ENCODE measurements at places on chromosomes 12 and 14.

DNA sequence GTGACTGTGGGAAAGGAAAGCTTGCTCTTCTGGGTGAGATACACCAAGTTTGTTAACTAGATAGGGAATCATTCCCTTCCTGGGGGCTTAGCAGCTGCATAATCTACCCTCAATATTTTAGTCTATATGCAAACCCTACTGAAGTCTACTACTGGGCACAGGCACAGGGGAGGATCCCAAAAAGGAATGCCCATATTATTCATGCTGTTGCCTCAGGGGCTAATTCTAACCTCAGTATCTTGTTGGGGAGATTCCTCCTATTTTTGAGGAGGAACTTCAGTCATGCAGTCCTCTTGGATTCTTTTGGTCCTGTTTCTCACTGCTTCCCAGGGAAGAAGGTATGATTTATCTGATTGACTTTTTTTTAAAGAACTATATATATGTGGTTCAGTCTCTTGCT lies 58.9 kb upstream of the ANKS1B start:
- DNase-seq, result no peak

- DNase-seq, result peak; percentile 43
Observed at GRCh38 chr12:119613319-119613936, 19.9 kb downstream of the TMEM233 start.

DNA sequence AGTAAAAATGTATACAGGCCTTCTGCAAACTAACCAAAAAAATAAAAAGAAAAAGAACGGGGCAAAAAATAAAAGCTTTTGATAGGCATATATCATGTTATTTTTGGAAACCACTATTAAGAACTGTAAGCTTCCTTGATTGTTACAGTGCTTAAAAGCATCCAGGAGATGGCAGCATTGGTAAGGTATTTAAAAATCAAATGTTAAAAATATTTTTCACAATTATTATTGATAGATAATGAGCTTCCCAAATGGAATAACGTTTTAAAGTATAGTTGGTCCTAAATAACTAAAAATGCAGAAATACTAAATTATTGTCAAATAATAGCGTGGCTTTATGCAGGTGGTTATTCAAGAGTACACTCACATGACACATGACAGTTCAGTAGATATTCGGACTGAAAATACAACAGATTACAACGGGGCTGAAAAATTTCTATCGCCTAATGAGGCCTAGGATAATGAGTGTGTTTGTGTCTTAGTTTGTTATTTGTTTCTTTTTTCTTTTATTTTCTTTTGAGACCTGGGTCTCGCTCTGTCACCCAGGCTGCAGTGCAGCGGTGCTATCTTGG lies 127.2 kb upstream of the ATF7IP start:
- DNase-seq, result peak; percentile 69

DNA sequence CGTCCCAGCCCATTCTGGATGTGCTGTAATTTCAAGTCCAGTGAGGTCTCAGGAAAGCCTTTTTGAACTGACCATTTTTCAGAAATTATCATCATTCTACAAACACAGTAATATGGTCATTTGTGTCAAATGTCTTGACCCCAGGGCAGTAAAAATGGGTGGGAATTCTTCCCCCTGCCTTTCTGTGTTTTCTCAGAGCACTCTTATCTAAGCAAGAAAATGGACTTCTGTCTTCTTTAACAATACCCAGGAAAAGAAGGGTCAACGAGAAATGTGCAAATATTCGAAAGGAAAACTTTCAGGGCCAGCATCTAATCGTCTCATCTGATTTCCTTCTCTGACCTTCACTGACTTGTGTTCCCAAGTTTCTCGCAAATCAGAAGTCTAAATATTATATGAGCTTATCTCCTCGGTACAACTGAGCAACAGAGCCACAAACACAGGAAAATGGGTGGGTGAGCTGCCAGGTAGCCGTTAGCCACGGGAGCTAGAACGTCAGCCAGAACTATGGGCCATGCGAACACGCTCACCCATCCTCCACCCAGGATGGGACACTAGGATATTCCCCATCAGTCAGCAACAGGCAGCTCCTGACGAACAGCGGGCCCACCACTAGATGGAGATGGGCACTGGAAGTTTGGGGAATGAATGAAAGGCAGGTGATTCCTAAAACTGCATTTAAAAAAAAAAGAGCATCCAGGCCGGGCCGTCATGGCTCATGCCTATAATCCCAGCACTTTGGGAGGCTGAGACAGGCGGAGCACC lies 57.1 kb downstream of the VWF start:
- DNase-seq, result peak; percentile 73

DNA sequence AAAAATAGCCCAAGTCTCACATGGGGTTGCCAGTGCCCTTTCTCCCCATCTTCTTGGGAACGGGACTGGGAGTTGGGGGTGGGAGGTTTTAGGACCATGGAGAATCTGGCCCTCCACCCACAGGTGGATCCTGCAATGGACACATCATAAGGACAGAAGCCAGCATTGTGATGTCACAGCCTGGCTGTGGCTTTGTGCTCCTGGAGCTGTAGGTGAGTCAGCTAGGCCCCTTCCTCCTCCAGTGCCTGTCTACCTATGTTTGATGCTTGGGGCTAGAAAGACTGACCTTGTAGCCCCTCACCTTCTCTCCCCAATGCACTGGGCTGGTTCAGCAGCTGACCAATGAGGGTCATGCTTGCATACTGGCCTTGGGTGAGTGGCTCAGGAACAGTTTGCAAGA lies at the start of gene CCDC197:
Gene CCDC197, plus strand, starts transcription at position 220 of the 400 bp plus-strand sequence. CDS start 831 bp downstream, outside the sequence.
- DNase-seq, result no peak

GRCh38 chr14:50766338-50766886 lies 64.5 kb downstream of the NIN start:
- no peak for DNase-seq

DNA sequence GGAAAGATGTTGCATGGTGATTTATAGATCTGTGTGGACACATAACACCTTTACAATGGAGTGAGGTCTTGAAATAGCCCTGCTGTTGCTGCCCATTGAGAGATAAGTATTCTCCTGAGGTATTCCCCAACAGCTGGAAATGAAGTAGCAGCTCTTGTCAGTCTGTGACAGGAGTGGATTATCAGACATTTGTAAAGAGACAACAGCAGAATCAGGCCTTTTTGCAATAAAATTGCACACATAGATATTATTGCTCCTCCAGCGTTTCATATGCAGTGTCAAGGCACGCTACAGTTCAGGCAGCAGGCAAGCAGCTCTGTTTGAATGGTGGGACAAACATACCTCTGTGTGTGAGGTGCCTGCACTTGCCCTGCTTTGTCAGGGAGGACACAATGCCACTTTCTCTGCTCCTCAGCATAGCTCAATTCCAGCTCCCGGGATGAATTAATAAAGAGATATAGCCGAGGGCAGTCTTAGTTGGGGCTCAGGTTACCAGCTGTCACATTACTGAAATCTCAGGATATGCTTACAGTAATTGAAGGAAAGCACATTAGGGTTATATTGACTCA lies 49.4 kb downstream of the BICD1 start:
- no peak for DNase-seq

DNA sequence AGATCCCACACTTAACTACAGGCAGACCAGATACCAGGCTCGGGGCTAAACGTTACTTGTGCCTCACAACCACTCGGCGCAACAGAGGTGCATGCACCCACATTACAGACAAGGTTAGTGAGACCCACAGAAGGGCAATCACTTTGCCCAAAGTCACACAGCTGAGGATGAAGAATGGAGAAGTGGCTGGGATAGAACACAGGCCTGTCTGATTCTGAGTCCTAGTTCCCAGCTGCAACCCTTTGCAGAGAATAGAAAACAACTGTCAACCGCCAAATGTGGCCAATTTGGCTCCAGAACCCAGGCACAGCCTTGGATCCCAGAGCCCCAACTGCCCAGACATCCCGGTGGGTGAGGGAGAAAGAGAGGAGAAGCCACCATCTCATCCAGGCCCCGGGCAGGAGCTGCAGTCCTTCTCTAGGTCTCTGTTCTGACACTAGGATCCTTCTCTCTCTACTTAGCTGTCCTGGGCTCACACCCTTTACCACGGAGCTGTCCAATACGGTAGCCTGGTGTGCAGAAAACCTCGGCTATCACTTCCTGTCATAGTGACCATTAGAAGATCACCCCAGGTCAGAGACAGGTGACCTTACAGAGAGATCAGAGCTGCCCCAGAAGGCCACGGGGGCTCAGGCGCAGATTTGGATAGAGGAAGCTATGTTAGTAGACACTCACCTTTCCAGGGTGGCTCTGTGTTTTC lies 59.1 kb downstream of the FAM222A start:
- DNase-seq, result no peak

DNA sequence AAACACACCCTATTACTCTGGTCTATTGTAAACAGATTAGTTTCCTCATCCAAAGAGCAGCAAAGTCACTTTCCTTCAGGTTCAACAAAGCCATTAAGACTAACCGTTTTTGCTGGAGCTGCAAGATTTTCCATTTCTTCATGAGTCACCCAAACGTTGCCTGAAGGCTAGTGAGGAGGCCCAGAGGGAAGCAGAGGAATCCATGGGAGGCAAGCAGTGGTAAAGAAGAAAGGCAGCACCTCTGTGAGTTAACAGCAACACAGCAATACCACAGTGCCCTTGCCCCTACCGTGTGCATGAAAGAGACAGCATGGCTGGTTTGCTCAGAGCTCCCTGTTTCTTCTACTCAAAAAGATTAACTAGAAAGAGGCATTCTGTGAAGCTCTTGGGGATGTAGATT lies 206.3 kb downstream of the ACSS3 start:
- DNase-seq, result no peak

GRCh38 chr14:102178806-102179205 lies 39.1 kb downstream of the WDR20 start:
- no peak for DNase-seq

DNA sequence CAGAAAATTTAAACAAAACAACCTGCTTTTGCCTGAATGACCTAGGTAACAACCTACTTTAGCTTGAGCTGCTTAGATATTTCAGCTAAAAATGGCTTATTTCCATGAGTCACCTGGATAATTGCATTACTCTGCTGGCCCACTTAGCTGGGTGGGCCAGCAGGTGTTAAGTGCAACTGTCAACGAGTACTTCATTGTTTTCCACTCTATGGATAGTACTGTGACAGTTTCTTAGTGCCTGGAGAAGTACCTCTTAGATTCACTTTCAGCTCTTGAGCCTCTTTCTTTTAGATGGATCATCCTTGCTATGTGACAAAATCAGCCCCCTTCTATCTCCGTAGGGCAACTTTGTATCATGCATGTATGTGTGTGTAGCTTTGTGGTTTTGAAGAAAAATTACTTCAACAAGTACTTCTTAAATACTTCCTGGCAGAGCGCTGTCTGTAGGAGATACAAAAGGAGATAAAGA lies 368.2 kb upstream of the ATP2B1 start:
- no peak for DNase-seq

- DNase-seq, result no peak
Observed at GRCh38 chr14:28461389-28461788, 305.2 kb upstream of the FOXG1 start.

DNA sequence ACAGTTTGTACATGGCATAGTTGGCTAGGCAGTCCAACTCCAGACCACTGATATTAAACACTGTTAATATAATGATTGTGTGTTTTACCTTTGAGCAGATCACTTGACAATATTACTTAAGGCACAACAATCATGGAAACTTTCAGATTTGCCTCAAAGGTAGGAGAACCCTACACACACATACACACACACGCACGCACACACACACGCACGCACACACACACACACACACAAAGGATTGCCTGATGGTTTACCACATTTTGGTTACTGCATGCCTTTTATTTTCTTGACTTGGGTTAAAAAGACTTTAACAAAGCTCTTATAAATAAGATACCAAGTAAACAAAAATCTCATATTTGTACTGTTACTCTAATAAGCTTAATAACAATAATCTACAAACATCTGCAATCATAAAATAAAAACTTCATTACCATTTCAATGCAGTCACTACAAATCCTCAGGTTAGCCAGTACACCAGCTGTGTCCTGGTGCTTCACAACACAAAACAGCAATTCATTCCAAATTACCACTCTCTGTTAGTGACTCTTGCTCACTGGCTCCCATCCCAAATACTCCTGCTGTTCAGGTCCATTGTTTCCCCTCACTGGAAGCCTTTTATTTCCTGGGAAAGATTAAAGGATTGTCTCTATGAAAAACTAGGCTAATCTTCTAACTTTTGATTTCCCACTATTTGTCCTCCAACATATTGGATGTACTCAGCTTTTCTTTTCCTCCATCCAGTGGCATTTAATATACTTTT lies 175.2 kb upstream of the ATP2B1 start:
- DNase-seq, result peak; percentile 33

GRCh38 chr12:124869059-124869665 lies 5.5 kb upstream of the SCARB1 start:
- no peak for DNase-seq

- DNase-seq, result no peak
Observed at GRCh38 chr14:80946187-80946586, 4.6 kb upstream of the CEP128 start.

DNA sequence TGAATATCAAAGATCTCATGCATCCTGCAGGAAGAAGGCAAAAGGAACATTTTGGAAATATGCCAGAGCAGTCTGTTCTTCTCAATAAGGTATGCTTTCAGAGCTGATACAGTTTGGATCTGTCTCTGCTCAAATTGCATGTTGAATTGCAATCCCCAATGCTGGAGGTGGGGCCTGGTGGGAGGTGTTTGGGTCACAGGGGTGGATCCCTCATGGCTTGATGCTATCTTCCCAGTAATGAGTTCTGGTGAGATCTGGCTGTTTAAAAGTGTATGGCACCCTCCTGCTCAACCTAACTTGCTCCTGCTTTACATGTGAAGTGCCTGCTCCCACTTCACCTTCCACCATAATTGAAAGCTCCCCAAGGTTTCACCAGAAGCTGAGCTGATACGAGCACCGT lies 76.6 kb downstream of the RIN3 start:
- peak; percentile 19 for DNase-seq

GRCh38 chr12:58034712-58035111 lies 93.3 kb downstream of the ATP23 start:
- DNase-seq, result no peak

DNA sequence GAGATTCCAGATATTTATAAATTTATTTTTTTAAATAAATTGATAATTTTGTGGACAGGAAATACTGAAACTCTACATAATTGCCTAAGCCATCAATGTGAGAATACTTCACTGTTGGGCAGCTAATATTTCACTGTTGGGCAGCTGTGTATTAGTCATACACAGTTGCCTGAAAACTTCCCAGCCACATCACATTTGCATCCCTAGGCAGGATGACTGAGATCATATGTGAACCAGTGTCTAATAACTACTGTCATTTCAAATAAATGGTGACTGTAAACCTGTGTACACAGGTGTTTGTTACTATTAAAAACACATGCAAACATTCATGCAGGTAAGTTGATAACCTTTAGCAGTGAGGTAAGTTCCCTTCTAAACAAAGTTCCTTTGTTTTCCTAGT lies 43.9 kb downstream of the TMTC3 start:
- no peak for DNase-seq

DNA sequence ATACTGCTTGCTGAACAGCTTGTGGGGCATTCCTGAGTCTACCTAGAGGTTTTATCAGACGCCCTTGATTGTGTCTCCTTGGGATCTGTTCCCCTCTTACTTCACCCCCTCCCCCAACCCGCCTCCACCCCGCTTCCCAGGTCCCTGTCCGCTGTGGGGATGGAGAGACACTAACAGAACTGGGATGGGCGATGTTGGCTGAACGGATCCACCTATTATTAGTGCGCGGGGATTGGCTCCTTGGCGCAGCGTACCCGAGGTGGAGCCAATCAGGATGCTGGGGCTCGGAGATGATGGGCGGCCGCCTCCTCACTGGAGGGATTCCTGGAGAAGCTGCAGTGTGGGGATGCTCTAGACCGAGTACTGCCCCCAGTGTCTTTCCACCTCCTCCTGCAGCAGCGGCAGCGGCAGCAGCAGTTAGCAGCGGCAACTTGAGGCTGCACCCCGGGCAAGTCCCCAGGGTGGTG lies at the start of gene SYT1:
Gene SYT1, plus strand, starts transcription at position 372 of the 467 bp plus-strand sequence.
- peak; percentile 87 for DNase-seq

Measured in lung microvascular endothelial cell (primary cell).